Thyroid gland (tissue), 4 donors: ENCODE measurements at places on chromosomes 13 and 19.
A peak's percentile ranks its signal among the peaks of the same experiment; 100 is the strongest.

- no peak for DNase-seq
Observed at GRCh38 chr13:46609726-46610125, 56.8 kb downstream of the LRCH1 start.

DNA sequence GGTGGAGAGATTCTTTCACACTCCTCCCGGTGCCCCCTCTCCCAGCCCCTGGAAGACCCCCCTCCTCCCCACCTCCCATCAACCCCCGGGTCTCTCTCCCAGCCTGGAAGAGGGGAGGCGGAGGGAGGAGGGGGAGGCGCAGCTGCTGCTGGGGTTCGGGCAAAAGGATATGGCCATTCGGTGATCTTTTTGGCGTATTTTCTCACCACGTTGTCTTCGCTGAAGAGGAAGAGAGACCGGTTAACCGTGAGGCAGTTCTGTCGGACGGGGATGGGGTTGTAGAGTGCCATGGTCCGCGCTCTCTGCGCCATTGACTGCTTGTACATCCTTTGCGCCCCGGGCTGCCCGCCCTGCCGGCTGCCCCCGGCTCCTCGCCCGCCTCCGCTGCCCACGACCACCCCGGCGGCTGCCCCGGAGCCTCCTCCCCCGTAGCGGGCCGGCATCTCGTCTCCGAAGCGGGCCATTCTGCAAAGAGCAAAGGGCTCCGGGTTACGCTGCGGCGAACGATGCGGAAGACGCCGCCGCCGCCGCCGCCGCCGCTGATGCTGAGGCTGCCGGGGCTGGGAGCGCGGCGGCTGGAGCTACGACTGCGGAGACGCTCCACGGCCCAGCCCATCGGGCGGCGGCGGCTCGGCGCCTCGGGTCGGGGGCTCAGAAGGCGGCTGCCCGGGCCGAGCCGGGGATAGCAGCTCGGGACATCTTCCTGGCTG lies 363 bp downstream of the CACNA1A start:
- DNase-seq: no peak

- no peak for DNase-seq
Observed at GRCh38 chr13:19985219-19985556, 26.7 kb downstream of the ZMYM2 start.

DNA sequence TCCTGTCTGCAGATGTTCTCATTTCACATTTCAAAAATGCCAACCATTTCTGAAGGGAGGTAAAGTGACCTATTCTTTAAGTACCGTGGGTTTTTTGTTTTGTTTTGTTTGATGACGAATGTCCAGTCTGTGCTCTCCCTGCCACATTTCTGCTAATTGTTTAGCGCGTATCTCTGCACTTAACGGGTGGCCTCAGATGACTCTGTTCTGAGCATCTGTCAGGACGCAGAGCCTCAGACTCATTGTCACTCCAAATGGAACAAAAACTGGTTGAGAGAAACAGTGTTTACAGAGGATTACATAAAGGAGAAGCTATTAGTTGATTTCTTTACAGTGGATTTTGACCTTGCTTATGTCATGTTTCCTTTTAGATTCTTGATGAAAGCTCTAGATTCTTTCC lies 23.7 kb downstream of the TPP2 start:
- DNase-seq: no peak

GRCh38 chr19:50414864-50415660 lies 3.7 kb upstream of the SPIB start:
- DNase-seq: peak; percentile 76

DNA sequence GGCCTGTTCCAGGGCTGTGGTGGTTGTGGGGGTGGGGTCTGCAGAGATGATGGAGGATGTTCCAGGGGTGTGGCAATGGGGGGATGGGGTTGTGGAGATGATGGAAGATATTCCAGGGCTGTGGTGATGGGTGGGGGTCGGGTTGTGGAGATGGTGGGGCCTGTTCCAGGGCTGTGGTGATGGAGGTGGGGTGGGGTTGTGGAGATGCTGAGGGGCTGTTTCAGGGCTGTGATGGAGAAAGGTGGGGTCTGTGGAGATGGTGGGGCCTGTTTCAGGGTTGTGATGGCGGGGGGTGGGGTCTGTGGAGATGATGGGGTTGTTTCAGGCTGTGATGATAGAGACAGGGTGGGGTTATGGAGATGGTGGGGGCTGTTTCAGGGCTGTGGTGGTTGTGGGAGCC lies 62.0 kb downstream of the TEX29 start:
- no peak for DNase-seq

- no peak for DNase-seq
Observed at GRCh38 chr13:94662274-94662945, 49.9 kb downstream of the SOX21 start.

GRCh38 chr19:35228177-35228930 lies at the start of gene FAM187B:
TSS of gene FAM187B (minus strand) at chr19:35228739. CDS start at chr19:35228680, 59 bp downstream.
- DNase-seq: no peak

DNA sequence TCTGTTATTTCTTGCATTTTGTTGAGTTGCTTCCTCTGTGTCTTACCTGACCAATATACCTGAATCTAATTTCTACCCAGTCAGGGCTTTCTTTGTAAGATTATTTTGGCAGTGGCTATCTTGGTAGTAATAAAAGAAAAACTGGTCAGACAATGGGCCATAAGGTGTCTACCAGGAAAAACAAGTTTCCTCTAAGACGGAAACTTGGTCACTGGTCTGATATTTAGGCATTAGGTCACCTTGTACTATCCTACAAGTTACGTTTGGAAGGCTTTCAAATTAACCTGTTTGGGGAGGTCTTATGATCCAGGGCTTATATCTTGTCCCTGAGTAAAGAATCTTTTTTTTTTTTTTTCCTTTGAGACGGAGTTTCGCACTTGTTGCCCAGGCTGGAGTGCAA lies 9.2 kb downstream of the ZNF823 start:
- DNase-seq: no peak

DNA sequence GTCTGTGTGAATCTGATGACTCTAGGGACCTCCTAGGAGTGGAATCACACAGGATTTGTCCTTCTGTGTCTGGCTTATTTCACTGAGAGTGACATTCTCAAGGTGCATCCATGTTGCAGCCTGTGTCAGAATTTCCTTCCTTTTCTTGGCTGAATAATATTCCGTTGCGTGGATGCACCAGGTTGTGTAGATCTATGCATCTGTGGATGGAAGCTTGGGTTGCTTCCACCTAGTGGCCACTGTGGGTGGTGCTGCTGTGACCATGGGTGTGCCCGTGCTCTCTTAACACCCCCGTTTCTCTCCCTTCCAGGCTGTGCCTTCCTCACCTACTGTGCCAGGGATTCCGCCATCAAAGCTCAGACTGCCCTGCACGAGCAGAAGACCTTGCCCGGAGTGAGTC lies 26.2 kb downstream of the CELF5 start:
- DNase-seq: no peak

DNA sequence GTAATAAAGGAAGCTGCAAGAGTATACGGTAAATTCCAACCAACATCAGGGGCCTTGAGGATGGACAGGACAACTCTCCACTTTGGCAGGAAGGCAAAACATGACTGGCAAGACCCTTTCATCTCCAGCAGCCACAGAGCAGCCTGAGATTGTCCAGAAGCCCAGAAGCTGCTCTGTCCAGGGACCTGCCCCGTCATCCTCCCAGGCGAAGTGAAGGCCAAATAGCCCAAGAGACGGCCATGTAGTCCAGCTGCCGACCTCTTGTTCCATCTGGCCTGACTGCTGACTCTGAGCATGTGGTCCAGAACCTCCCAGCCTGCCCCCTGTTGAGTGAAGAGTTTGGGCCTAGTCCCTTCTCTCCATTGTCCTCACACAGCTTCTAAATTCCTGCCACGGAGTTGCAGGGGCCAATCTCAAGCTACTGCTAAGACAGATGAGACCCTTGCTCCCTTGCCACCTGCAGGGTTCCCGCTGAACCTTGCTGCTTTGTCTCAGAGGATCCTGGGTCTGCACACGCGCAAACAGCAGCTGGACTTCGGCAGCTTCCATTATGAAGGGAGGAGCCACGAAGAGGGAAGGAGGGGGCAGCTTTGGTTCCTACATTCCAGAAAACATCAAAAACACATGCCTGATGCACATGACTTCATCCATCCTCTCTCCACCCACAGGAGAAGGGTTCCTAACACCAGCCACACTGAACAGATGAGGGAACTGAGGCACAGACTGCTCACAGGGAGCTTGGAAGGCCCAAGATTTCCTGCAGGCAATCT lies 196.9 kb downstream of the KATNAL1 start:
- DNase-seq: no peak

DNA sequence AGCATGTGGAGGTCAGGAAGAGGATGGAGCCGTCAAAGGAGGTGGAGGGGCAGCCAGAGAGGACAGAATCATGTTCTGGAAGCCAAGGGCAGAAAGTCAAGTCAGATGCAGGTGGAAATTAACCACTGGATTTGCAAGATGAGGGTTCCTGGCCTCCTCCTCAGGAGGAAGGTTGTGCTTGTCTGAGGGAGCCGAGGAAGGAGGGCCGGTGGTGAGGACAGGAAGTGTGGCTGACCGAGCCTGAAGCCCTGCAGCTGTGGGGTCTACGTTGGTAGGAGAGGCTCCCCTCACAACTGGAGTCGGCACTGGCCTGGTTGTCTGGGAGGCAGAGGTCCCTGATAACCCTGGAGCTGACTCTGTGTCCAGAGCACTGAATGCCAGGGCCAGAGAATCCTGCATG lies 15.4 kb upstream of the DHDH start:
- no peak for DNase-seq

GRCh38 chr19:5642204-5642603 lies 19.3 kb downstream of the SAFB start:
- DNase-seq: no peak

- DNase-seq: no peak
Observed at GRCh38 chr19:39949026-39949747, 14.8 kb upstream of the FCGBP start.

- no peak for DNase-seq
Observed at GRCh38 chr13:93266681-93267080, 40.1 kb downstream of the GPC6 start.

- no peak for DNase-seq
Observed at GRCh38 chr13:25768838-25769237, 283.0 kb downstream of the SHISA2 start.

GRCh38 chr13:109840201-109840892 lies 54.0 kb upstream of the IRS2 start:
- no peak for DNase-seq

GRCh38 chr19:19224852-19225494 lies 13.2 kb downstream of the NCAN start:
- DNase-seq: peak; percentile 82

- no peak for DNase-seq
Observed at GRCh38 chr19:43752287-43752875, 2.4 kb downstream of the SMG9 start.

DNA sequence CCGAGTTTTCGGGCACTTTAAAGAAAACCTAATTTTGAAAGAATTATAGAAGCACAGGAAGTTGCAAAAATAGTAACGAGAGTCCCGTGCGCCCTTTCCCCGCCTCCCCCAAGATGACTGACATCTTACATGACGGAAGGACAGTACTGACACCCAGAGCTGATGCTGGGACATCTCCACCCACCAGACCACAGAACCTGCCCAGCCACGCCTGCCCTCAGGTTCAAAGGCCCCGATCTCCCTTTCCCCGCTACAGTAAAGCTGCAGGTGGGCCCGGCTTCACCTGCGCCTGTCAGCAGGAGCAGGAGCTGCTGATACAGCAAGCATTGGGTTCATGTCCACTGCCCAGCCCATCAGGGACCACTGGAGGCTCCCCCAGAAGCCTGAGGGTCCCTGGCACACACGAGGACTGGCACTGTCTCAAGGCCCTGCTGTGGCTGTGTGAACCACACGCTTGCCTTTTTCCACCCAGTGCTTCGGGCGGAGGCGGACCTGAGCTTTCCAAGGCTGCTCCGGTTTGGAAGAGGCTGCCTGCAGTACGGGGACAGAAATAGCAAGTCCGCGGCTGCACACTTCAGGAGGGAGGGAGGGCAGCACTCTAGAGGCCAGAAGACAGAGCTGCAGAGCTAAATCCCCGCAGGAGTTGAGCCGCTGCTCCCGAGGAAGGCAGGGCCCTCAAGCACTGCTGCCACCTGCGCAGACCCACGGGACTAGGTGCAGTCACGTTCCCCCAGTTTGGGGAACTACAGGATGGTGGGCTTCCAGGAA lies 8.7 kb downstream of the MAP2K2 start:
- DNase-seq: no peak

DNA sequence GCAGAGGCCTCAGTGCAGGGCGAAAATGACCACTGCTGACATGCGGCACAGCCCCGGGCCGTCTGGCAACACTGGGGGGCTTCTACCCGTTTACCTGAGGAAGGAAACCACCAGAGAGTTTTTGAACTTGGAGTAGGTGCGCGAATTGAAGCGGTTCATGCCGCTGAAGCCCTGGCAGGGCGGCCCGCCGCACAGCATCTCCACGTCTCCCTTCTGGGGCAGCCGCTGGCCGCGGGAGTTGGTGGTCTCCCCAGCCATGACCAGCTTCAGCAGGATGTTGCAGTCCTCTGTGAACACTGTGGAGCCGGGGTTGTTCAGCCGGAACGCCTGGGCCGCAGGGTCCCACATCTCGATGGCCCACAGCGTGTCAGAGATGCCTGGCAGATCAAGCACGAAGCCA lies 20.3 kb upstream of the EIF3G start:
- no peak for DNase-seq
